ENCODE measurements at places on chromosomes 6 and 20. TPM values are rescaled to one million over a fixed set of nuclear protein-coding genes. Genes with fewer than 3 reads are reported as not detected.

Gene TRAPPC3L
- 0.37 TPM for total RNA-seq

Gene FNDC11
- 1.5 TPM for total RNA-seq

Gene SLC22A16
- 0.54 TPM for total RNA-seq

Gene LPIN3
- total RNA-seq = 0.35 TPM

Gene PARD6B
- 5.0 TPM for total RNA-seq

Gene HLA-DPA1
- total RNA-seq = 102 TPM

Gene TGM3
- total RNA-seq = not detected

Gene TSHZ2
- 41.7 TPM for total RNA-seq

Gene TNFRSF6B
- total RNA-seq = not detected

Gene DYNLT2
- 3.9 TPM for total RNA-seq

Gene CRISP3
- total RNA-seq = not detected

Gene LYRM2
- 21.8 TPM for total RNA-seq

- no peaks in the 10 kb centered on the region for H3K36me3 ChIP-seq
- no peak for DNase-seq
- H3K4me3 ChIP-seq = no peak overlapping the region
- H3K27ac ChIP-seq = no peak overlapping the region
- no peaks in the 10 kb centered on the region for H3K4me1 ChIP-seq
These were observed 9.6 kb upstream of the SPDEF start for GRCh38 chr6:34565722-34566137.

GRCh38 chr6:81756690-81757089 lies 4.2 kb upstream of the TENT5A start:
- no peaks in the 10 kb centered on the region for H3K4me1 ChIP-seq
- no peak overlapping the region for H3K27ac ChIP-seq
- no peak for DNase-seq
- H3K27me3 ChIP-seq = no peaks in the 10 kb centered on the region
- no peaks in the 10 kb centered on the region for H3K36me3 ChIP-seq
- no peak overlapping the region for H3K4me3 ChIP-seq

- no peaks in the 10 kb centered on the region for H3K36me3 ChIP-seq
- H3K27me3 ChIP-seq = peaks cover 23% of the 10 kb centered on the region
- DNase-seq = no peak
- no peak overlapping the region for H3K27ac ChIP-seq
- no peak overlapping the region for H3K4me3 ChIP-seq
- no peaks in the 10 kb centered on the region for H3K4me1 ChIP-seq
These were observed 21.5 kb upstream of the HLA-C start for GRCh38 chr6:31293343-31293742.

DNA sequence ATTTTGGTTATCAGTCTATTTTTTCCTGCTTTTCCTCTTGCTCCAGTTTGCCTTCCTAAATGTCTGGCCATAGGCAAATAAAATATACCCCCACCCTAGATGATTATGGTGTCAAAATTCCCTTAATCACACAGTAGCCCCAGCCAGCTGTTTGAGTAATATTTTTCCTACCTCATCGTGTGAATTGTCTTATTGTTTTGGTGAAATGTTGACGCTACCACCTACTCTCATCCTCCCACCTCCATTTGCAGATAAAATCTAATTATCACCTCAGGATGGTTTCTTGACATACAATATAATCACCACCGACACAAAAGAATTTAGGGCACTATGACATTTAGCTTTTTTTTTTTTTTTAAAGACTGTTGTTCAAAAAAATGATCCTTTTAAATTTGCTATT lies 44.1 kb upstream of the FUCA2 start:
- no peak for DNase-seq
- peak overlapping the region; percentile 82 for H3K4me3 ChIP-seq
- peaks cover 7% of the 10 kb centered on the region for H3K36me3 ChIP-seq
- peaks cover 29% of the 10 kb centered on the region for H3K4me1 ChIP-seq

DNA sequence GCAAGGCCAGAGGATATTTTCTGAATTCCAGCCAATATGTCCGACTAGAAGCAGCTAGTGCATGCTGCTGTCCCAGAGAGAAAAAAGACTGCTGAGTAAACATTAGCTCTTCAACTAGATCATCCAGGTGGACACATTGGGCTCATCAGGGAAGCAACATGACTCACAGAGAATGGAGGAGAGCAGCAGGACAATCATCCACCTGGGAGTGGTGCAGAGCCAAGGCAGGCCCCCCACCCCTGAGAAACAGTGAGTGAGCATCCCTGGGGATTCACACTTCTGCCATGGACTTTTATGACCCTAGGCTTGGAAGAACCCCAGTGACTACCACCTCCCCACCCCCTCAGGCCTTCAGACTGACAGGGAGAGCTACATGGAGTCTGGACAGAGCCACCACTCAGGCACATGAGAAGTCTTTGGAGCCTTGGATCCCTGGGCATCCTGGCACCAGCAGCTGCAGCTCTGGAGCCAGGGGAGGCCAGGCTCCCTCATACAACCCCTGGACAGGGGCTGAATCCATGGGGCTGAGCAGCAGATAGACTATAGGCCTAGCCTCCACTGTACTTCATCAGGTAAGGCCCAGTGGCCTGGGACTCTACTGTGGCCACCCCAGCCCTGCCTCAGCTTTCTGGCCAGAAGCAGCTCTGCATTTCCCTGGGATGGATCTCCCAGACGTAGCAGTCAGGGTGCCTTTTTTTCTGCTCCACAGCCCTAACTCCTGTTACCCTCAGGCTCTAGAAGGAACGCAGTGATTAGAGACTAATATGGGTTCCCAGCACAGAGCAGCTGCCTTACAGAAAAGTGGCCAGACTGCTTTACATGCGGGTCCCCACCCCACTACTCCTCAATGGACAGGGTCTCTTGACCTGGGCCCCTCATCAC lies 82.9 kb upstream of the RNF217 start:
- H3K27ac ChIP-seq = no peak overlapping the region
- no peaks in the 10 kb centered on the region for H3K27me3 ChIP-seq
- H3K36me3 ChIP-seq = no peaks in the 10 kb centered on the region
- no peak overlapping the region for H3K4me3 ChIP-seq

- H3K27ac ChIP-seq = no peak overlapping the region
- DNase-seq = no peak
- no peak overlapping the region for H3K4me3 ChIP-seq
- H3K36me3 ChIP-seq = no peaks in the 10 kb centered on the region
These were observed 7.8 kb upstream of the MANEA start for GRCh38 chr6:95569560-95569959.

GRCh38 chr6:16106991-16107787 lies 21.7 kb upstream of the MYLIP start:
- H3K27me3 ChIP-seq = peaks cover 2% of the 10 kb centered on the region
- H3K27ac ChIP-seq = no peak overlapping the region
- H3K4me3 ChIP-seq = no peak overlapping the region
- no peaks in the 10 kb centered on the region for H3K36me3 ChIP-seq

DNA sequence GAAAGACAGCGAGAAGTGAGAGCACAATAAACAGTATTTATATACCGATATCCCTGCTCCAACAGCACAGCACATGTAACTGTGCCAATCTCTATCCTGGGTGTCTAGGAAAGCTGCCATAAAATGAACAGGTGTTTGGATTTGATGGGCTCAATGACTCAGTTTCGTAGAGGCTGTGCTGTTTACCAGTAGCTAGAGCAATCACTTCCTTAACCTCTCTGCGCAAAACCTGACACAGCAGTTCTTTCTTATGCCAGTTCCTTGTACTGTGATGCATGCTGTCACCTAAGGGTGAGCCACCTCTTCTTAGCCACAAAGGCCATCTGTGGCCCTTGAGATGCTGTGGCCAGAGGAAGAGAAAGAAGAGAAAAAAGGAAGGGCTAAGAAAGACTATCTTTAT lies 59.3 kb downstream of the SHPRH start:
- H3K27ac ChIP-seq = no peak overlapping the region
- peaks cover 39% of the 10 kb centered on the region for H3K36me3 ChIP-seq
- no peaks in the 10 kb centered on the region for H3K27me3 ChIP-seq

DNA sequence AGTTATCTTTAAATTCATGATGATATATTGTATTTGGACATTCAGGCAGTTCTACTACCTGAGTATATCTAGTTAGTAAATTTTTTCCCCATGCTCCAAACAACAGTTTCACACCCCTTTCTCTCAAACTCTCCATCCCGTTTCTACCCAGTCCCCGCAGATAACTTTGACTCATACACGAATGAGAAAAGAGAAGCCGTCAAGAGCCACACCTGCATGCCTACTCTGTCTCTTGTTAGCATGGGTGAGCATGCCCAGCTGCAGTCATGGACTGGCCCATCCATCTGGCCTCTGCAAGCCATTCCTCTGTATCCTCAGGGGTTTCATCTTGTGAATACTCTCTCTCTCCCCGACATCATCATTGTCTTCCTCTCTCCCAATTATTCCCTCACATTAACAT lies 41.5 kb downstream of the MYB start:
- no peak overlapping the region for H3K4me3 ChIP-seq
- no peak overlapping the region for H3K27ac ChIP-seq
- no peak for DNase-seq

GRCh38 chr6:97771372-97771771 lies 488.4 kb upstream of the MMS22L start:
- no peak for DNase-seq
- no peaks in the 10 kb centered on the region for H3K4me1 ChIP-seq
- no peak overlapping the region for H3K4me3 ChIP-seq
- no peaks in the 10 kb centered on the region for H3K27me3 ChIP-seq

- no peak for DNase-seq
- H3K36me3 ChIP-seq = no peaks in the 10 kb centered on the region
- H3K4me3 ChIP-seq = no peak overlapping the region
- H3K4me1 ChIP-seq = no peaks in the 10 kb centered on the region
- H3K27ac ChIP-seq = no peak overlapping the region
These were observed 307.2 kb downstream of the FRK start for GRCh38 chr6:115753446-115753845.

- no peak overlapping the region for H3K4me3 ChIP-seq
- H3K36me3 ChIP-seq = no peaks in the 10 kb centered on the region
- no peak for DNase-seq
- no peaks in the 10 kb centered on the region for H3K4me1 ChIP-seq
- no peak overlapping the region for H3K27ac ChIP-seq
These were observed 488.5 kb upstream of the BTBD3 start for GRCh38 chr20:11429168-11429567.

- H3K4me1 ChIP-seq = peaks cover 76% of the 10 kb centered on the region
- peak overlapping the region; percentile 37 for H3K4me3 ChIP-seq
- H3K27ac ChIP-seq = peak overlapping the region; percentile 95
- DNase-seq = no peak
- H3K27me3 ChIP-seq = no peaks in the 10 kb centered on the region
- H3K36me3 ChIP-seq = no peaks in the 10 kb centered on the region
These were observed 7.1 kb upstream of the AP5S1 start for GRCh38 chr20:3812975-3813847.

- no peak for DNase-seq
- H3K27me3 ChIP-seq = peaks cover 1% of the 10 kb centered on the region
- no peak overlapping the region for H3K27ac ChIP-seq
- H3K36me3 ChIP-seq = no peaks in the 10 kb centered on the region
These were observed 14.7 kb upstream of the KCNG1 start for GRCh38 chr20:51037532-51038115.

DNA sequence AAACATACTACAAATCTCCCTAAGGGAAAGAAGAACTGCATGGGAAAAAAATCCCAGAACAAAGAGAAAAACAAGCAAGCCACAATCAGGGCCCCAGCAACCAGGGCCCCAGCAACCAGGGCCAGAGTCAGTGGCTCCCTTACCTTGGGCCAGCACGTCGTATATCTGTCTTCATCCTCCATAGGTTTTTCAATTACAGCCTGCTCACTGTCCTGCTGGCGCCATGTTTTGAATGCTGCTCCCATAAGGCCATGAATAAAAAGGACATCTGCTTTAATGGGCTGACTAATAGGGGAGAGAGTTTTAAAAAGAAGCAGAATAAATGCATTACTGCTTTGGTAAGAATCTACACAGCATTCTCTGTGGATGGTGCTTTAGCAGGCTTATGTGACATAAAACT lies 49.2 kb downstream of the SERAC1 start:
- H3K4me1 ChIP-seq = no peaks in the 10 kb centered on the region
- no peak for DNase-seq
- H3K36me3 ChIP-seq = peaks cover 11% of the 10 kb centered on the region
- H3K27me3 ChIP-seq = no peaks in the 10 kb centered on the region
- no peak overlapping the region for H3K4me3 ChIP-seq

GRCh38 chr20:43899274-43900120 lies 15.2 kb upstream of the TOX2 start:
- no peaks in the 10 kb centered on the region for H3K27me3 ChIP-seq
- H3K27ac ChIP-seq = no peak overlapping the region
- H3K4me3 ChIP-seq = no peak overlapping the region

DNA sequence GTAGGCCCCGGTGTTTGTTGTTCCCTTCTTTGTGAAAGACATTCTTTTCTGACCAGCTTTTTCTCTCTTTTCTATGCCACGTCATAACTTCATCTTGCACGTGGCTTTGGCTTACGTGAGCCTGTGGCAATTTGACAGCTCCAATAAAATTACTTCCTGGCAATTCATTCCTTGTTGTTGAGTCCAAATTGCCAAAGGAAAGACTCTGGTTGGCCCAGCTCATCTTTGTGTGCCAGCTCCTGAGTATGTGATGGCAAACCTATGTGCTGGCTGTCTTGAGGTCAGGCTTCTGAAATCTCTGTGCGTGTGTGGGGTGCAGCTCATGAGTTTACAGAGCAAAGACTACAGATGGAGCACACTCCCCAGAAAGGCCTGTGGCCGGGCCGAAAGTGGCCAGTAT lies 272.5 kb upstream of the SGK1 start:
- H3K27ac ChIP-seq = no peak overlapping the region
- no peaks in the 10 kb centered on the region for H3K36me3 ChIP-seq
- H3K4me1 ChIP-seq = no peaks in the 10 kb centered on the region
- H3K4me3 ChIP-seq = no peak overlapping the region
- H3K27me3 ChIP-seq = no peaks in the 10 kb centered on the region

DNA sequence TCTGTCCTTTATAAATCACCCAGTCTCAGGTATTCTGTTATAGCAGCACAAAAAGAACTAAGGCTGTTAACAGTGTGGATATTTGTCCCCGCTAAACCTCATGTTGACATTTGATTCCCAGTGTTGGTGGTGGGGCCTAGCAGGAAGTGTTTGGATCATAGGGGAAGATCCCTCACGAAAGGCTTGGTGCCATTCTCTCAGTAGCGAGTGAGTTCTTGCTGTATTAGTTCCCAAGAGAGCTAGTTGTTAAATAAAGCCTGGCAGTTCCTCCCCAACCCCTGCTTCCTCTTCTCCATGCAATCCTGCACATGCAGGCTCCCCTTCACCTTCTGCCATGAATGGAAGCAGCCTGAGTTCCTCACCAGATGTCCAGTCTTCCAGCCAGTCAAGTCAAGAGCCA lies 29.8 kb upstream of the ERVFRD-1 start:
- H3K4me3 ChIP-seq = no peak overlapping the region
- no peaks in the 10 kb centered on the region for H3K27me3 ChIP-seq
- no peak overlapping the region for H3K27ac ChIP-seq
- no peaks in the 10 kb centered on the region for H3K36me3 ChIP-seq
- DNase-seq = no peak

GRCh38 chr20:30284281-30284905 lies 973.1 kb upstream of the DEFB115 start:
- H3K4me1 ChIP-seq = peaks cover 3% of the 10 kb centered on the region
- peak overlapping the region; percentile 26 for H3K4me3 ChIP-seq
- peak overlapping the region; percentile 55 for H3K27ac ChIP-seq
- H3K27me3 ChIP-seq = no peaks in the 10 kb centered on the region
- no peaks in the 10 kb centered on the region for H3K36me3 ChIP-seq

Measured in CD4-positive, CD25-positive, alpha-beta regulatory T cell (primary cell).